ENCODE measurements at places on chromosomes 6 and 20.

GRCh38 chr20:16719421-16719820, 10.4 kb upstream of the SNRPB2 start:
- no peak for DNase-seq

DNA sequence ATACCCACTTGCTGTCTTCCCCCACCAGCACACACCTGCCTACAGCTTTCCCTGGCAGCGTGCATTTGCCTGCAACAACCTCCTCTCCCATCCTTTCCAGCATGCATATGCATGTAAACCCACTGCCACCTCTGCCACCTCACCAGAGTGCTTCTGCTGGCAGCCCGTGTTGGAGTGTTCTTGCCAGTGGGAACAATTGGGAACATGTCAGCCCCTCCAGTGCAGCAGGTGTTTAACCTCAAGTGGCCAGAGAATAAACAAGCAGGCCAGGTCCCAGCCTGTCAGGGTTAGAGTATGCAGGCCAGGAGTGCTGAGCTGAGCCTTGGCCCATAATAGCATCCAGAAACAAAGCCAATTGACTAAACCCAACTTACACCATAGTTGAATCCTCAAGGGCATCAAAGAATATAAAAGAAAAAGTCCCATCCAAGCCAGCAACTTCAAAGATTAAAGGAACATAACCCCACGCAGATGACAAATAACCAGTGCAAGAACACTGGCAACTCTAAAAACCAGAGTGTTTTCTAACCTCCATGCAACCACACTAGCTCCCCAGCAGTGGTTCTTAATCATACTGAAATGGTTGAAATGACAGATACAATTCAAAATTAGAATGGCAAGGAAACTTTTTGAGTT, 1212.1 kb upstream of the CITED2 start:
- DNase-seq: peak; percentile 46

DNA sequence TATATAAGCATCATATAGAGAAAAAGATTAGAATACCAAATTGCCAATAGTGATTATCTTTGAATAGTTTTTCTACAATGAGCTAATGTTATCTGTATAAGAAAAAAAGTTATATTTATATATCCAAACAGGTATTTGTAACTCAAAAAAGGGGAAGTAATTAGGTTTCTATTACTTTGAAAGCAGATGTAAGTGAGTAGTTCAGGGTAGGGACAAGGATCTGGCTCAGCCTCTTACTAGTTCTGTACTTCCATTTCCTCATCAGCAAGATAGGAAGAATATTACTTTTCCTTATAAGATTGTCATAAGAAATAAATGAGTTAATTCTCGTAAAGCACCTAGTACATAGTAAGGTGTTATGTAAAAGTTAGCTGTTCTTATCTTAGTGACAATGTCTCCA, 32.2 kb downstream of the AHI1 start:
- no peak for DNase-seq

DNA sequence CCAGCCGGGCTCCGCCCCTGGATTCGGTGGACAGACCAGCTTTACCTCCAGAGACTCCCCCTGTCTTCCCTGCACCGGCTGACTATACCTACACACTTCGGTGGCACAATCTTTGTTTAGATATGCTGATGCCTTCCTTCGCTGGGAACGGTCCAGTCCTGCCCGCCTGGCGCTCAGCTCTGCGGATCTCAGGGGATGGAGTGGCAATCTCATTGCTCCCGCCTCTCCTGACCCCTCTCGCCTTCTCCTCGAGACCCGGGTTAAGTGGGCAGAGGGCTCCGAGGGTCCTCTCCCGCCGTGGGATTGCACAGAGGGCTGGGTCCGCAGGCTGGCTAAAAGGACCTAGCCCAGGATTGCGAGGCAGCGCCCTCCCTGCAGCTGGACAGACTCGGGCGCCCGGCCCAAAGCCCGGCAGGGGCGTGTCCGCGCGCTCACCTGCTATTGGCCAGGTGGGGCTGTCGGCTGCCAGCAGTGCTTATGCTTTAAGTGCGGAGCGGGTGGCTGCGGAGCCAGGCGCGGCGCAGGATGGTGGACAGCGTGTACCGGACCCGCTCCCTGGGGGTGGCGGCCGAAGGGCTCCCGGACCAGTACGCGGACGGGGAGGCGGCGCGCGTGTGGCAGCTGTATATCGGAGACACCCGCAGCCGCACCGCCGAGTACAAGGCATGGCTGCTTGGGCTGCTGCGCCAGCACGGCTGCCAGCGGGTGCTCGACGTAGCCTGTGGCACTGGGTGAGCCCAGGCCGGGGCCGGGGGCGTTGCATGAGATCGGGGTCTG, at the start of gene GNMT:
GNMT (plus strand) TSS at position 512 of the 777 bp plus-strand sequence; CDS start at position 526, 14 bp downstream.
- DNase-seq: peak; percentile 11

GRCh38 chr20:49248879-49249665, 28.8 kb downstream of the ZNFX1 start:
- no peak for DNase-seq

- no peak for DNase-seq
Measured at GRCh38 chr20:15594158-15594695, 979.0 kb downstream of the KIF16B start.

DNA sequence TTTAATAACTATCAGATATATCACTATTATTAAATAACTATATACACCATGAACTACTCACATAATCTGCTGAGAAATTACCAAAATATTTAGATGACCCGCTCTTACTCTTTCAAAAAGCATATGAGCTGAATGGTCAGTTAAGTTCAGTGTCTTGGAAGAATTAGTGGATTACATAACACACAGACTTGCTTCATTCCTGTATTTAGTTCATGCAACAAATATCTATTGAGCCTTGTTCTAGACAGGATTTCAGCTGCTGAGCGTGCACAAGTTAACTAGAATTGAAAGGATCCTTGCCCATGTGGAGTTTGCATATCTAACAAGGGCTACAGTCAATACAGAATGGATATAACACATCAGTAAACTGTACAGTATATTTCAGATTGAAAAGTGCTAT, 566.2 kb downstream of the CBLN4 start:
- DNase-seq: no peak

GRCh38 chr20:51760905-51761546, 7.2 kb downstream of the ATP9A start:
- DNase-seq: no peak

GRCh38 chr20:37970856-37971245, 62.4 kb downstream of the TTI1 start:
- no peak for DNase-seq

DNA sequence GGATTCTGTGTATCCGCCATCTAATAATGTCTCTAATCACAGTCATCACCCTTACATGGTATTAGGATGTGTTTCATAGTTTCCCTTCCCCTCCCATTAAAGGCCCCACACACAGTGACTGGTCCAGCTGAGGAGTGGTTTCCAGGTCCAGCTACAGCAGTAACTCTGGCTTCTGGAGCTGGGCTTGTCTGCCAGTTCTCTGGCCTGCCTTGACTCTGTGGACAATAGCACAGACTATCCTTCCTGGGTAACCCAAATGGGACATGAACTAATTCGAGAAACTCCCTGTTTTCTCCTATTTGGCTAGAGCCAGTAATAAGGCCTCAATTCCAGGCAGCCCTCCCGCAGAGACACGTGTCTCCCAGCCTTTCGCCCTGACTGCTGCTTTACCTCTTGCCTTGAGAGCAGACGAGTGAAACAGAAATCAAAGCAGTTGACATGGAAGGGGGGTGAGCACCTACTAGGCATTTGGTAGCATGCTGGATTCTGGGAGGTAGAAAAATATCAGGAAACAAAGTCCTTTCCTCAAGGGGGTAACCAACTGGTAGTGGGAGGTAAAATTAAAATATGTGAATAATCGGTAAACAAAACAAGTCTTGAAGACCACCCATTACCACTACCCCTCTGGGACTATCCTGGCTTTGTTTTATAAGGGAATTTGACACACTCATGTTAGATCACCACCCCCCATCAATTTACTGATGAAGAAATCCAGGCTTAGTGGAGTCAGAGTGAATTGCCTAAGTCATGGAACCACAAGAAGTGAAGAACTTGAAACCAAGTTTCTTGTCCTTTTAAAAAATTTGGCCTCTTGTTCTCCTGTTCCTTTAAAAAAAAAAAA, 1.2 kb downstream of the TRAF3IP2 start:
- no peak for DNase-seq

GRCh38 chr6:138988469-138988834, 399 bp upstream of the REPS1 start:
- DNase-seq: no peak

DNA sequence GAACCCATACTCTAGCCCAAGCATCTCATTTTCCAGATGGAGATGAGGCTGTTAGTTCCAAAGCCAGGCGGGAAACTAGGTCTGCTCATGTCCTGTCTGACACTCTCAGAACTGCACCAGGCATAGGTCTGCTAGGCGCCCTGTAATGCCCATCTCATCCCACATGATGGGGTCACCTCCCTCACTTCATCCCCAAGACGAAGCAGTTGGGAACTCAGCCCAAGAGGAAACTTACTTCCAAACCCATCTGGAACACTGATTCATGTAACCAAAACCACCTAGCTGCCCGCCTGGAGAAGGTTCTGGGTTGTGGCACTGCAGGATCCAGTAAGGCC, 119.4 kb upstream of the PRND start:
- no peak for DNase-seq

DNA sequence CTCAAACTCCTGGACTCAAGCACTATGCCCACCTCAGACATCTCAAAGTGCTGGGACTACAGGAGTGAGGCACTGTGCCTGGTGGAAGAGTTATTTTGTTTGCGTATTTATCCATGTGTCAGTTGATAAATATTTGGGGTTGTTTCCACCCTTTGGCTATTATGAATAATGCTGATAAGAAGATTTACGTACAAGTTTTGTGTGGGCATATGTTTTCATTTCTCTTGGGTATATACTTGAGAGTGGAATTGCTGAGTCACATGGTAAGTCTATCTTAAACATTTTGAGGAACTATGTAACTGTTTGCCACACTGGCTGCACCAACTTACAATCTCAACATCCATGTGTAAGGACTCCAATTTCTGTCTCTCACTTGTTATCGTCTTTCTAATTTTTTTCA, 200.3 kb downstream of the RNGTT start:
- no peak for DNase-seq

GRCh38 chr6:57305761-57306160, 11.7 kb upstream of the PRIM2 start:
- DNase-seq: no peak

DNA sequence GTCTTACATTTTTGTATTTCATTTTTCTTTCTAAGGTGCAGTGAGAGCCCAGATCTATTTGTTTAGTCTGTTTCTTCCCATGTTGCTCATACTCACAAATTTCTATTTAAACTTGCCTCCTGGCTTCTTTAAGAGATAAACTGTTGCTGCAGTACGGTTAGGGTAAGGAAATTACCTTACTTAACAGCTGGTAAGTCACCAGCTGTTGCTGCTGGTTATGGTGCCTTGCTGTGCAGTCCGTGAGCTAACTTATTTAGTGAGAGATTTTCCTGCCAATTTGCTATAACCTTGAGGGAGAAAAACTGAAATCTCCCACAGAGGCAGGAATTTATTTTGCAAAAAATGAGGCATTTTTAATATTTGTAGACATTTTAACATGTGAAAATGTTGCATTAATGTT, 261.0 kb downstream of the UST start:
- no peak for DNase-seq

GRCh38 chr6:130118236-130118635, 99.9 kb downstream of the L3MBTL3 start:
- no peak for DNase-seq

GRCh38 chr6:67431076-67431475, 1204.0 kb upstream of the ADGRB3 start:
- DNase-seq: no peak

- DNase-seq: no peak
Measured at GRCh38 chr6:73078333-73078862, 146.9 kb downstream of the KHDC1L start.

GRCh38 chr6:165728216-165728615, 65.2 kb upstream of the PDE10A start:
- DNase-seq: no peak

DNA sequence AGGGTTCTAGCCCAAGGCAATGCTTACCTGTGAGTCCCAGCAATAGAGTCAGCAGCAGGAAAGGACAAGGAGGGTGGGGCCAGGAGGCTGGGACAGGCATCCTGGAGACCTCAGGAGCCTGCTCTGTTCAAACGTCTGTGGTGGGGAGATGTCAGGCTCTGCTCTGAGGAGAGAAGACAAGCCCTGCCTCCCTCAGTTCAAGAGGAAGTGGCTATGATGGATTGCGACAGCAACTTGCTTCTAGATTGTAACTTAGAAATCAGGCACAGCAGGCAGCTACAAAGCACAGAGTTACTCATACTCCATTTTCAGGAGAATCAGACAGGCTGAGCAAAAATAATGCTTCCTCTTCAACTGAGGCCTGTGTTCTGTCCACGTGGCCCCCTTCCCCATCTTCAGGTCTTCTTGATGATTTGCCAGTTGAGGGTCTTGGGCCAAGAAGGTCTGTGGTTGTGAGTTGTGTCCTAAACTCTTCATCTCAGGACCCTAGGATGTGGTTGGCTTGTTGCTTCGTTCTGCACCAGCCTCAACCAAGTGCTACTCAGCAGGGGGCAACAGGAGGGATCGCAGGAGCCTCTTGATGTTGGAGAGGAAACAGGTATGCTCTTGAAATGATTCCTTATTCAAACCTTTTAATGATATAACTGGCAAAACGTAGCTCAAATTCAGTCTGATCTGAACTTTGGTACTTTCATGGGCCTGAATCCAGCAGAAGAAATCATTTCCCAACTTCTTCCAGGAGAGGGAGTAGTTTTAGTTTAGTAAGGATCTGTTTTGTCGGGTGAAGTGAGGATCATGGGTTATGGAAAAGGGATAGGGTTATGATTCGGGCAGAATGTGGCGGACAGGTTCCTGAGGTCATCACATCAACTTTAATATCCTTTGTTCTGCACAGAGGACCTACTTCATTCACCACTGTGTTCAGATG, 31.0 kb downstream of the SIRPB1 start:
- DNase-seq: no peak

DNA sequence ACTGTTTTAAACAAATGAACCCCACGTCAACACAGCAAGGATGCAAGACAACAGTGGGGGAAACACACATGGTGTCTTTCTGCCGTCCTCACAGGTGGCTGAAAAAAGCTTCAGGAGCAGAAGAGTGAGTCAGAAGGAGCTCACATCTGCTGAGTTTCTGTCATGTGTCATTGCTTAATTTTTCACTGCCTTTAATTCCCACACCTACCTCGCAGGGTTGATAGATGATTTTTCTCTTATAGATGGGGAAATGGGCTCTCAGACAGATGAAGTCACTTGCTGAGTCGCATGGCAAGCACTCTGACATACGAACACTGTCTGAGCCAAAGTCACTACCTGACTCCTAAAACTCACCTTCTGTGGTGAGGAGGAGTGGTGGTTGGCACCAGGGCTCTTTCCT, 28.3 kb upstream of the CARMIL1 start:
- DNase-seq: no peak

GRCh38 chr20:58987790-58988564, 6.9 kb downstream of the NELFCD start:
- DNase-seq: no peak

GRCh38 chr20:48066851-48067250, 281.6 kb upstream of the SULF2 start:
- no peak for DNase-seq

All from activated T-helper 1 cell treated with anti-CD3 and anti-CD28 coated beads, Interleukin-12 subunit alpha, Interleukin-12 subunit beta, Interleukin-2, Interleukin-4 antibody, amounts not matched to agents 30 ng/mL and 10 ng/mL and 1 ng/mL, durations not matched to agents 14 hours and 24 hours and 36 hours (primary cell).